Esophagus squamous epithelium (tissue), 5 donors: ENCODE measurements at places on chromosomes 16 and 17. TPM values are rescaled to one million over a fixed set of nuclear protein-coding genes. Genes with fewer than 3 reads are reported as not detected.

DNA sequence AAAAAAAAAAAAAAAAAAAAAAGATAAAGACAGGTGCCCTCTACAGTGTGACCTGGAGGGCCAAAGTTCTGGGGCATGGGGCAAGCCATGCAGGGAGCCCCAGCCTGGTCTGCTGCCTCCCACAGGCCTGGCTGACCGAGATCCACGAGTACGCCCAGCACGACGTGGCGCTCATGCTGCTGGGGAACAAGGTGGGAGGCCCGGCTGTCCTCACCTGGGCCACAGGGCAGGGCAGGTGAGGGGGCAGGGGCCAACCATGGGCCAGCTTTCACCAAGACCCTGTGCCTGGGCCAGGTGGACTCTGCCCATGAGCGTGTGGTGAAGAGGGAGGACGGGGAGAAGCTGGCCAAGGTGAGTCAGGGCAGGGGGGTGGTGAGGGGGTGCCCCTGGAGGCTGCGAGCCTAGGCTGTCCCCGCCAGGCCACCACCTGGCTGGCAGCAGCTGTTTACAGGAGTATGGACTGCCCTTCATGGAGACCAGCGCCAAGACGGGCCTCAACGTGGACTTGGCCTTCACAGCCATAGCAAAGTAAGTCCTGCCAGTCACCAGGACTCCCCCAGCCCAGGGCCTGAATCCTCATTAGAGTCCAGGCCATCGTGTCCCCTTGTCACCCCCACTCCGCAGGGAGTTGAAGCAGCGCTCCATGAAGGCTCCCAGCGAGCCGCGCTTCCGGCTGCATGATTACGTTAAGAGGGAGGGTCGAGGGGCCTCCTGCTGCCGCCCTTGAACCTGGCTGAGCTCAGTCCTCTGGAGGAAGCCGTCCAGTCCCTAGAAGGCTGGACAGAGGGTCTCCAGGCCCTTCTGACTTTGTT lies 2.7 kb upstream of the TRAF7 start:
- peak overlapping the region; percentile 91 for H3K27ac ChIP-seq
- no peak for DNase-seq
- H3K4me1 ChIP-seq, result peaks cover 80% of the 10 kb centered on the region

- no peak overlapping the region for H3K4me3 ChIP-seq
- H3K27ac ChIP-seq, result no peak overlapping the region
- no peaks in the 10 kb centered on the region for H3K4me1 ChIP-seq
- no peak for DNase-seq
- no peaks in the 10 kb centered on the region for H3K36me3 ChIP-seq
Observed at GRCh38 chr17:28174352-28175046, 132.0 kb downstream of the NLK start.

- no peak overlapping the region for H3K4me3 ChIP-seq
- no peaks in the 10 kb centered on the region for H3K36me3 ChIP-seq
- no peak for DNase-seq
- peak overlapping the region; percentile 91 for H3K27ac ChIP-seq
Observed at GRCh38 chr17:82299452-82299851, 18.0 kb downstream of the CD7 start.

TM4SF5 gene
- not detected for total RNA-seq
